ENCODE measurements at places on chromosomes 16 and 17.

DNA sequence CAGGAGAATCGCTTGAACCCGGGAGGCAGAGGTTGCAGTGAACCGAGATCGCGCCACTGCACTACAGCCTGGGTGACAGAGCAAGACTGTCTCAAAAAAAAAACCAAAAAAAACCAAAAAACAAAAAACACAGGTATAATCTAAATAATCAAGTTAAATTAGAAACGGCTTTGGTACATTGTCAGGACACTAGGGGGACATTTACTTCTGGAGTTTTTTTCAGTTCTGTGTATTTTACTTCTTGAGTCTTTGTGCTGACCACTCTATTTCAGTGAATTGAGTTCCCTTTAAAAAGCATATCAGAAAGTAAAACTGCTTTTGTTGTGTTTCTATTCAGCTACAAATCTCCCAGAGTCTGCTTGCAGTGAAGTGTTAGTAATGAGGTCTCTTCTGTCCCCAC, 36.3 kb downstream of the DHRS7B start:
- no peak for DNase-seq

DNA sequence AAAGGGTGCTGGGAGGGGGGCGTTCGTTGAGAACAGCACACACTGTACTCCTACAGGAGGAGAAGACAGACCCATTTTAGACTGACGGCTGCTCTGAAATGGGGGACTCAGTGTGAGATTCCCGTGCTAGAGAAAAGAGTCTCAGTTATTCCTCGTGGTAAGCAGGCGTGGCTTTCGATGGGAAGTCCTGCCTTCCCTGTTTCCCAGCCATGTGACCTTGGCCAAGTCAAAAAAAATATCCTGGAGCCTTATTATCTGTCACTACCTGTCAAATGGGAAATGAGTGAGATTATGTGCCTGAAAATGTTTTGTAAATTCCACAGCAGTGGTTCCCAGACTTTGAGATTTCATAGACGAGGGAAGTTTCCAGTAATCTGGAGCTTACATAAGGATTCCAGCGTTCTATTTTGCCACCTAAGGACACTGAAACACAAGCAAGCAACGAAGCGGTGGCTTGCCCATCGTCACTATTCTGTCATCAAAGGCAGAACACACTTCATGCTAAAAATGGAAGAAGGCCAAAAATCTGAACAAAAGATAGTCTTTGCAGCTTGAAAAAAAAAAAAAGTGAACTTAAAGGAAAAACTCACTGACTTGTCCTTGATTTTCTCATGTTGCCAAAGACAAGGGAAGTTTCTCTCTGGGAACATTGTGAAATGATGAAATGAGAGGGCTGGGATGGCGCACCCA, 253.4 kb upstream of the RPL38 start:
- DNase-seq: no peak

GRCh38 chr17:80104956-80105375, 3.6 kb downstream of the GAA start:
- DNase-seq: no peak

GRCh38 chr17:78174870-78175642, 6.7 kb downstream of the SYNGR2 start:
- DNase-seq: no peak

DNA sequence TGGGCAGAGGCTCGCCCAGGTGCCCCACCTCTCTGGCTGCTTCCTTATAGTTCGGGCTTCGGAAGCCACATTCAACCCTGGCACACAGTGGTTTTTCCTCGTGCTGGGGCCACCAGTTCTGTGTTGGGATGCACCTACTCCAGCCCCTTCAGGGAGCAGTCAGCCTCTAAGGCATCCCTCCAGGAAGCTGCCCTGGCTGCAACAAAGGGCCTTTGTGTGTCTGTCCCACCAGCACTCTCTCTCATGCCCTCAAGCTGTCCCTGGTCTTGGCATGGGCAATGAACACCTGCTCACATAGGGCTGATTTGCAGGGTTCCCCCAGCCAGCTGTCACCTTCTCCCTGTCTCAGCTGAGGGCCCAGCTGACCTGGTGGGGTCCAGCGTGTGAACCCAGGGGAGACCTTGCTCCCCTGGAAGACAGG, 754 bp upstream of the NOXO1 start:
- DNase-seq: no peak

- no peak for DNase-seq
These were observed 82.2 kb downstream of the MRM3 start for GRCh38 chr17:864315-864714.

DNA sequence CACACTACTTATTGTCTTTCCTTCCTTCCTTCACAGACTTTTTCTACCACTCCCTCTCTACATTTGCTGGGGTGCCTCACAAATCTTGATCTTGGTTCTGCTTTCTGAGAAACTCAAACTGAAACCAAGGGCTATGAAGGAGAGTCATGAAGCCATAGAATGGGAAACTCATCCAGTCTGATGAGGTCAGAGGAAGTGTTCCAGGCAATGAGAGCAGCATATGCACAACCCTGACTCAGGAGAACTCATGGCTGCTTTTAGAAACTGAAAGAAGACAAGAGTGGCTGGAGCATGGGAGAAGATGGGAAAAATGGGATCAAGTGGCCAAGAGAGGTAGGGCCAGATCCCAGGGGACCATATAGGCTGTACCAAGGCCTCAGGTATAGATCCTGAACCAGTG, 130.0 kb upstream of the TOX3 start:
- DNase-seq: no peak

GRCh38 chr17:62380253-62380652, at the start of gene EFCAB3:
Gene EFCAB3, plus strand, starts transcription at chr17:62380553. Its CDS starts 2,427 bp downstream, at chr17:62382980.
- no peak for DNase-seq

DNA sequence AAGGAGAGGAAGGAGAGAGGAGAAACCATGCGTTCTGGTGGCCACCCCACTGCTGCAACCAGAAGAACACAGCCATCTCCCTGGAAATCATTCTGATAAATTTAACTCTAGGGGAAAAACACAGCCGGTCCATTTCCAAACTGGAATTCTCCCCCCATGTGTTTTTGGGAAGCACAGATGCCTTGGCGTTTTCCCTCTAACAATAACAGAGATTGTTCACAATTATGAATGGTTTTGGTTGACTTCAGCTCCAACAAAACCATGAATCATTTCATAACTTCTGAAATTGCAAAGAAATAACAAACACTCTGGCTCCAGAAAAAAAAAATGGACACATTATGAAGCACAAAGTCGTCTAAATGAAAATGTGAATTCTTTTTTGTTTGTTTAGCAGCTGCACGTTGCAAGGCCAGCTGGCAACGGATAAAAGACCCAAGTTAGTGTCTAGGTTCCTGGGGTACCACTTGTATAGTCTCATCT, 46.2 kb downstream of the GNAO1 start:
- DNase-seq: no peak
